ENCODE measurements at places on chromosomes 13 and 19.
A peak's percentile ranks its signal among the peaks of the same experiment; 100 is the strongest.

DNA sequence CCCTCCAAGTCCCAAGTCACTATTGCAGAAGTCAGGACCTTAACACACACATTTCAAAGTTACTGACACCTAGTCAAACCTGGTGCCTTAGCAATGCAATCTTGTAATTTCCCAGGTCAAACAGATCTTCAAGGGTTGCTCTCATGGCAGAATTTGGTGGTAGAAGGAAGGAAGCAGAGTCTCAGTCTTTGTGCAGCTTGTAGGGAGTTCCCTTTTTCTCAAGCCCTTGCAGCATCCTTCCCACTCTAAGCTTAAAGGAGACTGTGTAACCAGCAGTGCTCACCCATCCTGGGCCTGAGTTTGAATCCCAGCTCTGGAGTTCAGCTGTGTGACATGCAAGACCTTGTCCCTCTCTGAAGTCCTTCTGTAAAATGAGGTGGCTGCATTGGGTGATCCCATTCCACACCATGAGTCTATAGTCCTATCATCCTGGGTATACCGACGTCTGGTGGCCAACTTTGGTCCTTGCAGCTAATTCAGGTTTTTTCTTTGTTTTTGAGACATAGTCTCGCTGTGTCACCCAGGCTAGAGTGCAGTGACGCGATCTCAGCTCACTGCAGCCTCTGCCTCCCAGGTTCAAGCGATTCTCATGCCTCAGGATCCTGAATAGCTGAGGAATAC, 9.8 kb downstream of the SIGLEC10 start:
- DNase-seq = peak; percentile 19

- no peak for DNase-seq
Measured at GRCh38 chr13:29143847-29144246, 323.7 kb downstream of the MTUS2 start.

DNA sequence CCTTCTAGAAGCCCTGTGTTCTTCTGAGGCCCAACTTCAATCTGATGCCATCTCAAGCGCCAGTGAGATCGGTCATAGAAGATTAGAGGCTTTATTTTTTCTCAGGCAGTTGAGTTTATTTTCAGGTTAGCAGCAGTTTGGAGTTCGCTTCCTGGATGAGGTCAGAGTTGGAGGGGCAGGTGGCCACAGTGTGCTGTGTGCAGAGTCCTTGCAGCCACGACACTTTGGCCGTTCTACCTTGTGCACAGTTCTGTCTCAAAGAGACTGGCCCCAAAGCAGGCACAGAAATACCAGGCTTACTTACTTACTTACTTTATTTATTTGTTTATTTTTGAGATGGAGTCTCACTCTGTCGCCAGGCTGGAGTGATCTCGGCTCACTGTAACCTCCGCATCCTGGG, 15.9 kb upstream of the ELAVL1 start:
- no peak for DNase-seq

GRCh38 chr13:32019612-32020233, 11.9 kb upstream of the FRY start:
- peak; percentile 29 for DNase-seq

- no peak for DNase-seq
Measured at GRCh38 chr13:36431204-36432105, 840 bp upstream of the CCNA1 start.

DNA sequence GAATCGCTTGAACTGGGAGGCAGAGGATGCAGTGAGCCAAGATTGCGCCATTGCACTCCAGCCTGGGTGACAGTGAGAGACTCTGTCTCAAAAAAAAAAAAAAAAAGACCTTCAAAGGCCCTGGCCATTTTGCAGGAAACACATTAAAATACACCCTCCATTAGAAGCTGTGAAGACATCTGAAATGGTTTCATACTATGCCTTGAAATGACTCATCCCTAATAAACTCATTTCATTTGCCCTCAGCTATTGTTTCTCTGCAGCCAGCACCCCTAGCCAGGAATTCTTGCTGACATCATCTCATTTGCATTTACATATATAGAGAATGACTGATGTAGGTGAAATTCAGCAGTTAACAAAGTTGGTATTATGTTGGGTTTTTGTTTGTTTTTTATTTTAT, 8.7 kb downstream of the EML2 start:
- DNase-seq = peak; percentile 68

- no peak for DNase-seq
Measured at GRCh38 chr13:40207001-40207478, 459.4 kb downstream of the FOXO1 start.

DNA sequence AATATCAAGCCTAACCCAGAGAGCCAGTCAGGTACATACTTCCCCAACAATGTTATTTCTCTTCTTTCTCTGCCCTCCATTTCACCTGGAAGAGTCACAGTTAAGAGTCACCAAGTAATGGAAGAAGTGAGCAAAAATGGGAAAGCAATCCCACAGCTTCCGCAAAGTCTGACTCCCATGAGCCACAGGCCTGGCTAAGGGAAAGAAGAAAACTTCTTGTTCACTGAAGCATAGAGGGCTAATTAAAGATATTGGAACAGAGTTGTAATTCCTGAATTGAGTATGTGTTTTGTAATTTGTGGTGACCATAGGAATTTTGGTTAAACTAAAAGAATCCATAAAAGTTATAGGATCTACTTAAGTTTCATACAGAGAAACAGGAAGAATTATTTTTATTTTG, 830.9 kb upstream of the PCDH20 start:
- no peak for DNase-seq

- DNase-seq = peak; percentile 54
Measured at GRCh38 chr19:3721131-3721886, 13.1 kb downstream of the TJP3 start.

DNA sequence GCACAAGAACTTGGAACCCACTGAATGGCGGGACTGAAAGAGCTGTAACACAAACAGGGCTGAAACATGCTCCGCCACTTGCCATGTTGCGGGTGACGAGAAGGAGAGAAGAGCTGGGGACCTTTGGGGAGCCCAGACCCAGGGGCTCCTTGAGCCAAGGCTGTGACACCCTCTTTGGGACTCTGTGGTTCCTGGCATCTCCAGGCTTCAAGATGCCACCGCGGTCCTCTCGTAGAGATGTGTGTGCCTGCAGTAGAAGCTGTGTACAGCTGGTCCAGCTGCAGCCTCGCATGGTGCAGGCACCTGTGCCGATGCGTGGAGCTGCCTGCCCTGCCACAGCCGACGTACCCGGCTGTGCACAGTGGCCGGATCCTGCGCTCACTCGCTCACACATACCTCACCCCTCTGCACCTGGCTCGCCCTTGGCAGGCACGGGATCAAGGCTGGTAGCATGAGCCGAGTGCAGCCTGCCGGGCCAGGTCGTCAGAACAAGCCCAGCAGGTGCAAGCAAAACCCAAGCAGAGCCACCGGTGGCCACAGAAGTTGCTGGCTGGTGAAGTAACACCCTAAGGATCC, 1385.8 kb downstream of the PCDH9 start:
- no peak for DNase-seq

- no peak for DNase-seq
Measured at GRCh38 chr19:31054430-31054829, 294.8 kb downstream of the TSHZ3 start.

- DNase-seq = no peak
Measured at GRCh38 chr13:66446413-66446812, 783.7 kb downstream of the PCDH9 start.

DNA sequence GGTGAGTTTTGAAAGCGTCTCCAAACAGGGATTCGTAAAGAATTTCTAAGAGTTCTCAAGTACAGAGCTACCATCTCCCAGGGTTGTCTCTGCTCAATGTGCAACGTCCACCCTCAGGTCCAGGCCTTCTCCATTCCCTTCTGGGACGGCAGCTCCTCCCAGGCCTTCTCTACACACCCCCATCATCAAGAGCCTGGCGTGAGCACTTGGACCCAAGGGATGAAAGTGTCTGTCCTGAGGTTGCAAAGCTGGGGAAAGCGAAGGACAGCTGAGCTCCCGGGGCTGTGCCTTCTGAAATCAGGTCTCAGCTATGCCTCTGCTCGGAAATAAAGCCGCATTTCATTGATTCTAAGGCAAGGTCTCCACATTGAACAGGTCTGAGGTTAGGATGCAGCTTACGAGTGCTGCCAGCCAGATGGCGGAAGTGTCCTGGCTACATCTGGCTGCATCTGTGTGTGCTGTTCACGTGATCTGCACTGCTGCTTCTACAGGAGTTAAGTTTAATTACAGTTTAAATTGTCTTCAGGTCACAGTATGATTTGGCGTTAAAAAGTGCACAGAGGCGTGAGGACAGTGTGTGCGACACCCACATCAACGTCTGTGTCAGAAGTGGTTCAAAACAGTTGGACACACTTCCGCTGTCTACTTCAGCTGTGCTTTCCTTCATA, 27.0 kb upstream of the MIER2 start:
- DNase-seq = no peak

DNA sequence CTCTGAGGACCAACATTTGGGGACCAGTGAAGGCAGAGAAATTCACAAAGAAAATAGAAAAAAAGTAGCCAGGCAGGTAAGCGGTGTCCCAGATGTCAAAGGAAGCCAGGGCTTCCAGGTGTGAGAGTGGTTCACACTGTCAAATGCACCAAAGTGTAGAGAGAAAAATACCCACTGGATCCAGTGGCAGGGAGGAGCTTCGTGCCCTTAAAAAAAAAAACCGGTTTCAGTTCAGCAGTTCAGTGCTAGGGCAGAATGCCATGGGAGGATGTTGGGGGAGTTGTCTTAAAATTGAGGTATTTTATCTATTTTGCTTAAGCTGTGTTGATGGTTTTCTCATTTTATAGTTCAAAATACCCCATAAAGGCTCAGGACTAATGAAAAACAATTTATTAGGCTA, 47.8 kb upstream of the C1QTNF9 start:
- no peak for DNase-seq

DNA sequence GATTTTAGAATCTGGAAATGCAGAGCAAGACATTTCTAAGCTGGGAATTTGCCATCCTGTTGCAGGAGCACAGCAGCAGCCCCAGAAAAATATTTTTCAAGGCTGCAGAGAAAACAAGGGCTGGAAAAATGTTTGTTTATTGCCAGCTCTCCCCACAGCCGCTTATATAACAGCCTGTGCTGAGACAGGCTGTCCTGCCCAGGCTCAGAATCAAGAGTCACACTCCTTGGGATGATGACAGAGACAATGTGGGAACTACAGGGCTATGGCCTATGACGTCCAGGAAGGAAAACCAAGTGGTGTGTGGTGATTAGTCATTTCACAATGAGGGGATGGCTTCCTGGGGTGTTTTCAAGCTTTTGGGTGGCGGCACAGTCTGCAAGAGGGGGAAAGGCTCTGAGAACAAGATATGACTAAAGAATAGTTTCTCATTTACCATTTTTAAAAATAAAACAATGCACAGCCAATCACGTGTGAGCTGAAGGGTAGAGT, 136.3 kb upstream of the SERP2 start:
- DNase-seq = no peak

DNA sequence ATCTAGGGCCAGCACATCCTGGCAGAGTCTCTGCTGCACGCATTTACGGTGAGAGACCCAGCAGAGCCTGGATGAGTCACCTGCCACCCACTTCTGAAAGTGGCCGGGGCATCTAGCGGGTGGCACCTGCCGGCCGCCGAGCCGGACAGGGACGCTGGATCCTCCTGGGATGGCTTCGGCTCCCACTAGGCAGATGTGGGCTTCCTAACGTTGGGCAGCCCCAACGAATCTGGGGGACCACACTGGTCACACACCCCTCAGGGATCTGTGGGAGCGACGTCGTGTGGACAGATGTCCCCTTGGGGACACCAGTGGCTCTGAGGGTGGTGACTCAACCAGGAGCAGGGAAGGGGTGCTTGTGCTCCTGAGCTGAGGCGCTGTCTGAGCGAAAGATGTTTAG, 32.2 kb downstream of the TMEM255B start:
- no peak for DNase-seq

DNA sequence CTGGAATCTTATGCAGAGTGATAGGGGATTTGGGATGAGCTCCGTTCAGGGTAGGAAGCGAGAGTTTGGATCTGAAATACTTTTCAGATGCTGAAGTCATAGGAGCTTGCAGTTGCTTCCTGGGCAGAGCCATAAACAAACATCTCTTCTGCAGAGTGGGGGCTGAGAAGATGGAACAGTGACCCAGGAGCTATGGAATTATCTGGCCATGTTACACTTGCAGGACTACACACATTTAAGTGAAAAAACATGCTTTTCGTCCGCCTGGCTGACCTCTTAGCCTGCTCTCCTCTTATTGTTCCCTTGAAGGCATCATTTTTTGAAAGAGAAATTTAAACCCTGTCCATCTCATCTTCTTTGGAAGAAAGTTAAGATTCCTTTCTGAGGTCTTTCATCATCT, 40.7 kb downstream of the PSG11 start:
- no peak for DNase-seq

GRCh38 chr13:29583073-29583785, 12.3 kb downstream of the SLC7A1 start:
- DNase-seq = no peak

DNA sequence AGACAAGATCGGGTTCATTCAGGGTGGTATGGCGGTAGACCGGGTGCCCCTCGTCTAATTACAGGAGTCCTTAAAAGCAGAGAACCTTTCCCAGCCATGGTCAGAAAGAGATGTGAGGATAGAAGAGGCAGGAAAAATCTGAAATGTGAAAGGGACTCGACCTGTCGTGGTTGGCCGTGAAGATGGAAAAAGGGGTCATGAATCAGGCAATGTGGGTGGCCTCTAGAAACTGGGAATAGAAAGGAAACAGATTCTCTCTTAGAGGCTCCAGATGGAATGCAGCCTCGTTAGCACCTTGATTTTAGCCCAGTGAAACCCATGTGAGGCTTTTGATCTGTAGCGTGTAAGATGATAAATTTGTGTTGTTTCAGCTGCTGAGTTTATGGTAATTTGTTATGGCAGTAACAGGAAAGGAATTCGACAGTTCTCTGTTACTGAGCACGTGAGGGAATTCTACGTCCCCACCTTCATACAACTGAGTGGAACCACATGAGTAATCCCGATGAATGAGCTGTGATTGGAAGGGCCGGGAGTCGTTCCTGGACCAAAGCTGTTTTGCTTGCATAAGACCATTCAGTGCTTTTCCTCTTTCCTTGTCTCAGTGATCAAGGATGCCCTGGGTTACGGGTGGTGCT, 11.0 kb upstream of the CA11 start:
- no peak for DNase-seq

GRCh38 chr19:58572818-58573657, at the start of gene MZF1:
TSS of gene MZF1 (minus strand) at chr19:58573335. CDS start at chr19:58571389, 1,946 bp downstream.
- DNase-seq = no peak

GRCh38 chr13:102176846-102177245, 225.0 kb downstream of the FGF14 start:
- DNase-seq = no peak

DNA sequence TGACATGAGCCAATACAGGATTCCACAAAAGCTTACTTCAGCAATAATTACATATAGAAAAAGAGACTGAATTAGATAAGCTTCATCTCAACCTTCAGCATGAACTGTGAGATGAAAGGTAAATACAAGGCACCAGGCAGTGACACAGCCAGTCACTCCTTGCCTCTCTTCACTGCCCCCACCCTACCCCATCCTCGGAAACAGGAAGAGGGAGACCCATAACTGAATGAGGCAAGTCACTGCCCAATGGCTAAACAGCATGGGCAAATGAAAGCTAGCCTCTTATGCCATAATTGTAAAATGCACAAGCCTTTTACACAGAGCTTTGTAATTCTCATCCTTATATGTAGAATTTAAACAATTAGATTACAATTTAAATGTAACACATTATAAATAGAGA, 1.7 kb downstream of the ZNF160 start:
- DNase-seq = no peak
